Type B pancreatic cell (in vitro differentiated cells): ENCODE measurements at places on chromosomes 7 and 10.

DNA sequence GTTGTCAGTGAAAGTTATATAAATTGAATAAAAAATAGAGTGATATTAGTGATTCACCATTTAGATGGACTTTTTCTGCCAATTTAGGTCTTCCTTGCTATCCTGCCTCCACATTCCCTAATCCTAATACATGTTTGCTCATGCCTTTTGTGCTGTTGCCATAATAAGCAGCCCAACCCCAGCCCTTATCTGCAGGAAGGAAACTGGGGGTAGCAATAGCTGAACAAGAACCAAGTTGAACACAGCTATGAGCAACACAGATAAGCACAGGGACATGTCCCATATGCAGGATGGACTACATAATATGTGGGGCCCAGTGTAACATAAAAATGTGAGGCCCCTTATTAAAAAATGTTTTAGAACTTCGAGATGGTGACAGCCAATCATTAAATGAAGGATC, 91.2 kb upstream of the AHR start:
- DNase-seq, result no peak

DNA sequence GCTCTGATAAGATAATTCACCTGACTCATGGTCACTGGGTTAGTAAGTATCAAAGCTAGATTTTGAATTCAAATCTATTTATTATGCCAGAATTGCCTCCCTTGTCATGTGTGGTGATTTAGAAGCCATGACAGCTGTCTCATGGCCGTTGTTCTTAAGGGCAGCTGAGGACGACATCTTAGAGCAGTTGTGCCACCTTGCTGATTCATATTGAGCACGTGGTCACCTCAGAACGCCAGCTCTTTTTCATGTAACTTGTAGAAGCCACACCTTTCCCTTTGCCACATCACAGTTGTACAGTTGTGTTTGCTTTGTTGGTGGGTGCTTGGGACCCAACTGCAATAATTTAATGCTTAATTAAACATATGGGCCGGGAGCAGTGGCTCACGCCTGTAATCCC, 4.3 kb upstream of the PIK3AP1 start:
- DNase-seq, result no peak

DNA sequence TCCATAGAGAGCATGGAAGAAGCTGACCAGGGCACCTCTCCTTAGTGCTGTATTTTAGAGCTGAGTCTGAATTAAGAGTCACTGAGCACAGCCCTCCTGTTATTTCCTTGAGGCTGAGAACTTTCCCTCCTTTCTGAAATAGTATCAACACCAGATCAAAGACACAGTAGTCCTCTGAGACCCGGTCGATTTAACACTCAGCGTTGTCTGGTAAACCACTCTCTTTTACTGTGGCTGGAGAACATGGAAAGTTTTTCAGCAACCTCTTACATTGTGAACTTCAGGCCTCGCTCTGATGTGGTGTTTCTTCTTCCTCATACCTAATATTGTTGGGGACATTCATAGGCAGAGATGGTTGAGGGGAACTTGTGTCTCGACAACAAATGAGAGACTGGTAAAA, 202.0 kb upstream of the MTPN start:
- DNase-seq, result no peak

GRCh38 chr10:133270204-133270603, 6.5 kb downstream of the ADAM8 start:
- no peak for DNase-seq

DNA sequence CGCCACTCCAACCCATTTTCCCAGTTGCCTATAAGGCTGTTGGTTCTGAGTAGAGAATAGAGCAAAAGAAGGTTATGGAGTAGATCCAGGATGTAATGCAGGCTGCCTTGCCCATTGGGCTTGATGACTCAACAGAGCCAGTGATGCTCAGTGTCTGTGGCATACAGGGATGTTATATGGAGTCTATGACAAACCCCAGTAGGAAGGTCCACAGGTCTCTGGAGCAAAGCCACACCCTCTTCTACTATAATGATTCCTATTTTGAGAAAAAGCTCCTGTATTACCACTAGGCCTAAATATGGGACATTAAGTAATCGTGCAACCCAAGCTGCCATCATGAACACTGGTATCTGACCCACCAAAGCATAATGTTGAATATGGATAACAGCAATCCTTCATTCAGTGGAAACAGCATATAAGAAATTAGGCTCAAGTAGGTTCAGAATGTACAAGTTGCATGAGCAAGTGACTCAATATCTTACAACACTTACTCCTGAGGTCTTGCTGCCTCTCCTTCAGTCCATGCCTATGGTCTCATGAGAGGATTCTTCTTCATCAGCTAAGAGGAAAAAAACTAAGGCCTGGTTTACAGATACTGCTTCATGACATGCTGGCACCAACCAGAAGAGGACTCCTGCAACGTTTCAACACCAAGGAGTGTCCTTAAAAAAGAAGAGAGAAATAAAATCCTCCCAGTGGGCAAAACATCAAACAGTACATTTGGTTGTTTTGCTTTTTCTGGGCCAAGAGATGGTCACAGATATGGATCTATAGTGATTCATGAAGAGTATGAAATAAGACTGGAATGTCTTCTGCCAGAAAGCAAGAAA, 14.8 kb upstream of the FHIP2A start:
- no peak for DNase-seq

GRCh38 chr7:156238366-156239133, 402.0 kb upstream of the RNF32 start:
- DNase-seq, result no peak

- DNase-seq, result no peak
Observed at GRCh38 chr10:132279873-132280645, 27.7 kb downstream of the STK32C start.

- no peak for DNase-seq
Observed at GRCh38 chr10:22518167-22518724, 172.9 kb downstream of the SPAG6 start.

DNA sequence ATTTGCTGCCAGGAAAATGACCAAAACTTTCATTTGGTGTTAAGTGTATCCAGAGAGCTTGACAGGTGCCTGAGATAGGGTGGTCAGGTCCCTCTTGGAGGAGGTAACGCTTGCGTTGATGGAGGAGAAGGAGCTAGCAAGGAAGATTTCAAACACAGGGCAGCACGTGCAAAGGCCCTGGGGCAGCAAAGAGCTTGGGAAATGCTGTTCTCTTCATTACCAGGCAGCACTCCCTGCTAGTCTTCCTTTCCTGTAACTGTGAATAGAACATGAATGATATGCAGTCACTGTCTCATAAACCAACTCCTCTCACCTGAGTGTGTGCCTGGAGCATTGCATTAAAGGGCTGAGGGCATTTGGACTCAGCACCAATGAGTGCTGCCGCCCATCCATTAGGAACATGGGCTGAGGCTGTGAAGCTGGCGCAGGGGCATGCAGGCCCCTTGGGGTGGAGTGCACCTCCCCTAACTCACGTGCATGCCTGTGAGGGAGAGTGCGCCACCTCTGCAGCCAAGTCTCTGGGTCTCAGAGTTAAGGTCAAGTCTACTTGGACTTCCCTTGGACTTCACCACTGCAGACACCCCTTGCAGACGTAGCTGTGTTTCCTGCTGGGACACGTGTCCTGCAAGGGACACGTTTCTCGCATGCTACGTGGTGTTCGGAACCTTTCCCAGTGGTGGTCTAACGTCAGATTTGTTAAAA, 136.8 kb downstream of the PAXIP1 start:
- DNase-seq, result no peak

- DNase-seq, result no peak
Observed at GRCh38 chr10:32084185-32084851, 28.1 kb upstream of the KIF5B start.

DNA sequence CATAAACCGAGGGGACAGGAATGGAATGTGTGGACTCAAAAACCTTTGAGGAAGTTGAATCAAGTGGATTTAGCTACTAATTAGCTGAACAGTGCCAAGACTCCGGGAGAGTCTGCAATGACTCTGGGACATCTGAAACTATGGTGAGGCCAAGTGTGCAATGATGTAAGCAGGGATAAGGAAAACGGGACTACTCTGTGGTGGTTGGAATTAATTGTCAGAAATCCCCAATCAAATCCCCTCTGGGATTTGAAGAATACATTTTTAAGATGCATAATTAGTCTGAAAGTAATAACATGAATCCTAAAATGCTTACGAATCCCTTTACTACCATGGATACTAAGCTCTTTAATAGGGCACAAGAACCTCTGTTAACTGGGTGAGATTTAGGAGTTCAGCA, 602.8 kb downstream of the NRG3 start:
- DNase-seq, result no peak

- DNase-seq, result no peak
Observed at GRCh38 chr7:129845972-129846327, 106.8 kb downstream of the UBE2H start.

DNA sequence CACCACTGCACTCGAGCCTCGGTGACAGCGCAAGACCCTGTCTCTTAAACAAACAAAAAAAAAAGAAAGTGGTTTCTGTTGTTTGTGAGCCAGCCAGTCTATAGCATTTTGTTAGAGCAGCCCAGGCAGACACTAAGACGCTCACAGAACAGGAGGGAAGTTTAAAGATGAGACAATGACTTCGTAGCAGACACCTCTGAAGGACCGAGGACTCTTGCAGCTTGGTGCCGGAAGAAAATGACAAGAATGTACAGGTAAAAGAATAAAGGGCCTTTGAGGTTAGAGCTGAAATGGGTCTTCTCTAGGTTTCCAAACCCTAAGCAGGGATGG, 39.7 kb downstream of the MACROH2A2 start:
- no peak for DNase-seq

DNA sequence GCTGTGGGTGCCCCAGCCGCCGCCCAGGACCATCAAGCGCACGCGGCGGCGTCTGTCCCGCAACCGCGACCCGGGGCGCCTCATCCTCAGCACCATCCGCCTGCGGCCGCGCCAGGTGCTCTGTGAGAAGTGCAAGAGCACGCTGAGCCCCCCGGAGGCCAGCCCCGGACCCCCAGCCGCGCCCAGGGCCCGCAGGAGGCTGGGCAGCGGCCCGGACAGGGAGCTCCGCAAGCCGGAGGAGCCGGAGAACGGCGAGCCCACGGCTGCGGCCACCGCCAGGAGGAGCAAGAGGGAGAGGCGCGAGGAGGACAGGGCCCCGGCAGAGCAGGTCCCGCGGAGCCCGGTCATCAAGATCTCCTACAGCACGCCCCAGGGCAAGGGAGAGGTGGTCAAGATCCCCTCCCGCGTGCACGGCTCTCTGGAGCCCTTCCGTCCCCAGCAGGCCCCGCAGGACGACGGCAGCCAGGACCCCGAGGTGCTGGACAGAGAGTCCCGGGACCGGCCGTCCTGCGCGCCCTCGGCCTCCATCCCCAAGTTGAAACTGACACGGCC, 8.0 kb downstream of the PWWP2B start:
- no peak for DNase-seq

DNA sequence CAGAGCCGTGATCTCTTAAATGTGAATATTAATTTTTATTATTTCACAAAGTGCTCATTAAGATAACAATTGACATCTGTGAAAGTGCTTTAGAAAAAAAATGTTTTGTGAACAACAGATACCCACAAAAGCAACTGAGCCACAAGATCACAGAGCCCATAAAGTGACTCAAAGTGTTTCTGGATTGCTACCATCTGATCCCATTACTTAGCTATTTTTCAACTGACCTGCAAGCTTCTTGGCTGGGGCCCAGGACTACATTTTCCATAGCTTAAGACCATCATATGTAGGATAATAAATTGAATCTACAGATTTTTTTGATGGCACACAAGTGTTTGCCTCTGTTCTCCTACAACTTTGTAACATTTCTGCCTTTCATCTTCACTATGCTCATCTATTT, 674.4 kb downstream of the PHTF2 start:
- DNase-seq, result no peak

GRCh38 chr7:144606261-144606660, 202.8 kb upstream of the NOBOX start:
- DNase-seq, result no peak

- DNase-seq, result no peak
Observed at GRCh38 chr10:89344156-89344555, 16.4 kb downstream of the IFIT3 start.

- no peak for DNase-seq
Observed at GRCh38 chr10:24153537-24153936, 55.4 kb upstream of the KIAA1217 start.

DNA sequence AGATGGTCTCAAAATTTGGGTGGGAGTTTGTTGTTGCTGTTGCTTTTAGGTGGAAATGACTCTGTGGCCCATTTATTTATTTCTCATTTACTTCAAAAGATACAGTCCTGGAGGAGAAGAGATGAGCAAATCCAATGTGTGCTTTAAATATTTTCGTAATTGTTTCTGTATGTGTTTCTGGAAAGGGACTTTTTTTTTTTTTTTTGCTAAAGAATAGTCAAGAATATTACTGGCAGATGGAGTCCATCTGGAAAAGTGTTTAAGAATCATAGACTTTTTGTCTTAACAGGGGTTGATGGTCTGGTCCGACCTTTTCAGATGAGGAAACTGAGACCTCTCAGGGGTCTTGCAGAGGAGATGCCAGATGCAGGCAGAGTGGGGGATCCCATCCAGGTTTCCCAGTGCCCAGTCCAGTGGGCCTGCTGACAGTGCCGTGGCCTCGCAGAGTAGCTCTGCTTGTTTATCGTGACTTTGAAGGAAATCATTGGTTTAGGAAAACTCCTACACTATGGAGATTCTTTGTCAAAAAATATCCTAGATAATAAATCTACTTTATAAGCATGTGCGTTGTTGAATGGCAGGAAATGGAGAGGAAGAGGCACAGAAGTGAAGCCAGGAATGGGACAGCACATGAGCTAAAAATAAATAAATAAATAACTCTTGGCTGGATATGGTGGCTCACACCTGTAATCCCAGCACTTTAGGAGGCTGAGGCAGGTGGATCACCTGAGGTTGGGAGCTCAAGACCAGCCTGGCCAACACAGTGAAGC, 164.3 kb upstream of the SVIL start:
- no peak for DNase-seq

- DNase-seq, result no peak
Observed at GRCh38 chr10:71720288-71720687, 710 bp upstream of the C10orf105 start.

- no peak for DNase-seq
Observed at GRCh38 chr10:74058658-74059057, 60.7 kb downstream of the VCL start.

DNA sequence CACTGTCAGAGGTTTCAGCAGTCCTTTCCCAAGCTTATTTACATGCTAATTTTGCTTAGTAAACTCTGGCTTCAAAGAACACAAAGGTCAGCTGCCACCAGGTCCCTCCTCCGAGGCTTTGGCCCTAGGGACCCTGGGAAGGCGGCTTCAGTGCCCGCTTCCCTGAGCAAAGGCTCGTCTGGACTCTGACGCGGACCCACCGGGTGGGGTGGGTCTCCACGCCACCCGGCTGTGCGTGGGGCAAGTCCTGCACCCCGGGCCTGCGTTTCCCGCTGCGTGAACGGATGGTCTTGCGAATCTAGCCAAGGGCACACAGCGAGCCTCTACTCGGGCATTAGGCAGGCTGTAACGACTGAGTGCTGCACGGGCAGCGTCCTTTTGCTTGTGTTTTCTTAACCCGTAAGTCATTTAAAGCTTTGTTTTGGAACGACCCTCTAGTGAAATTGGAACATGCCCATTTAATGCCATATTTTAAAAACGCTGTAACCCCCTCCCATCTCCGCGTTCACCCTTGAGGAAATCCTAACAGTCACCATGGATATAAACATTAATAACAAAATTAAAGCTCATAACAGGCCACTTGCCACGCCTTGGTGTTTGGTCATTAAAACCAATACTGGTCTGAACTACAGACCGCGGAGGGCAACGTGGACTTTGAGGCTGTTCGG, 828 bp downstream of the BNIP3 start:
- no peak for DNase-seq

GRCh38 chr7:123191132-123191531, 8.6 kb downstream of the SLC13A1 start:
- no peak for DNase-seq
